ENCODE measurements at places on chromosomes 5 and 9.

- DNase-seq: peak; percentile 20
- H3K27me3 ChIP-seq: no peaks in the 10 kb centered on the region
- peaks cover 9% of the 10 kb centered on the region for H3K36me3 ChIP-seq
- H3K4me1 ChIP-seq: no peaks in the 10 kb centered on the region
Observed at GRCh38 chr9:114282104-114282485, 40.8 kb upstream of the ORM1 start.

DNA sequence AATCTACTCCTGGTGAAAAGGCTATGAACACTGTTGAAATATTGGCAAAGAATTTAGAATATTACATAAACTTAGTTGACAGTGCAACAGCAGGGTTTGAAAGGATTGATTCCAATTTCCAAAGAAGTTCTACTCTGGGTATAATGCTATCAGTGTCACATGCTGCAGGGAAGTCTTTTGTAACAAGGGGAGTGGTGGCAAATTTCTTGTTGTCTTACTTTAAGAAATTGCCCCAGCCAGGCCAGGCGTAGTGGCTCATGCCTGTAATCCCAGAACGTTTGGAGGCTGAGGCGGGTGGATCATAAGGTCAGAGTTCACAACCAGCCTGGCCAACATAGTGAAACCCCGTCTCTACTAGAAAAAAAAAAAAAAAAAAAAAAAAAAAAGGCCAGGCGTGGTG is 86.3 kb upstream of the OTULINL start:
- no peak for DNase-seq
- H3K27ac ChIP-seq: no peak overlapping the region
- H3K4me1 ChIP-seq: no peaks in the 10 kb centered on the region
- peaks cover 61% of the 10 kb centered on the region for H3K36me3 ChIP-seq
- H3K4me3 ChIP-seq: no peak overlapping the region

- H3K27ac ChIP-seq: no peak overlapping the region
- H3K36me3 ChIP-seq: no peaks in the 10 kb centered on the region
- H3K4me1 ChIP-seq: peaks cover 4% of the 10 kb centered on the region
- H3K4me3 ChIP-seq: no peak overlapping the region
- DNase-seq: no peak
- no peaks in the 10 kb centered on the region for H3K27me3 ChIP-seq
Observed at GRCh38 chr9:131873891-131874440, 134.1 kb upstream of the RAPGEF1 start.

DNA sequence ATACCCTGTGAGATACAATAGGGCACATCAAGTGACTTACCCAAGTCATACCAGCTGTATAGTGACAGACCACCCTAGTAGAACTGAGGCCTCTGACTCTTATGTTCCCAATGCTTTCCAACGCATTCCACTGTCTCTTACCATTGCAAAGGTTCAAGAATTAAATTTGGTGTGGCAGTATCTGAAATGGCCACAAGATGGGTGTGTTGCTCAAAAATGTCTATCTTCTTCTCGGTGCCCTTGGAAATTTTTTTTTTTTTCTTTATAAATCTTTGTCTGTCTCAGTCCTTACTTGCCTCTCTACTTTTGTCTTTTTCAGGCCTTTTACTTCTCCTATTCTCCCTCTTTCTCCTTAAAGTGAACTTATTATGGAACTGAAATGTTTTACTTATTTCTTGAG is 48.4 kb downstream of the GPR21 start:
- H3K27me3 ChIP-seq: no peaks in the 10 kb centered on the region
- H3K36me3 ChIP-seq: peaks cover 70% of the 10 kb centered on the region
- H3K4me1 ChIP-seq: peaks cover 5% of the 10 kb centered on the region
- no peak overlapping the region for H3K27ac ChIP-seq
- no peak for DNase-seq

DNA sequence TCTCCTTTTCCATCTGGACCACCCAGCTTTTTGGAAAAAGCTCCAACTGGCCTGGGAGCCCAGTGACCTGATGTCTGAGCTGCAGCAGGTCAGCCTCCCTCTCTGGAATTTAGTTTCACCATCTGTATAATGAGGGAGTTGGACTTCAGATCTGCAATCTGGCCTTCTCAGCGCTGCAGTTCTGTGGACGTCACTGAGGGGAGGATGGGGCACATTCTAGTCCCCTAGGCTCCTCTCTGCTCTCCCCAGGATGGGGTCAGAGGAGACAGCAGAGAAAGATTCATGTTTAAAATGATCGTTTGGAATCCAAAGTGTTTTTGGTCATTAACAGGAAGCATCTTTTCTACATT is 10.2 kb downstream of the OR13J1 start:
- H3K4me3 ChIP-seq: no peak overlapping the region
- no peaks in the 10 kb centered on the region for H3K27me3 ChIP-seq
- DNase-seq: no peak

DNA sequence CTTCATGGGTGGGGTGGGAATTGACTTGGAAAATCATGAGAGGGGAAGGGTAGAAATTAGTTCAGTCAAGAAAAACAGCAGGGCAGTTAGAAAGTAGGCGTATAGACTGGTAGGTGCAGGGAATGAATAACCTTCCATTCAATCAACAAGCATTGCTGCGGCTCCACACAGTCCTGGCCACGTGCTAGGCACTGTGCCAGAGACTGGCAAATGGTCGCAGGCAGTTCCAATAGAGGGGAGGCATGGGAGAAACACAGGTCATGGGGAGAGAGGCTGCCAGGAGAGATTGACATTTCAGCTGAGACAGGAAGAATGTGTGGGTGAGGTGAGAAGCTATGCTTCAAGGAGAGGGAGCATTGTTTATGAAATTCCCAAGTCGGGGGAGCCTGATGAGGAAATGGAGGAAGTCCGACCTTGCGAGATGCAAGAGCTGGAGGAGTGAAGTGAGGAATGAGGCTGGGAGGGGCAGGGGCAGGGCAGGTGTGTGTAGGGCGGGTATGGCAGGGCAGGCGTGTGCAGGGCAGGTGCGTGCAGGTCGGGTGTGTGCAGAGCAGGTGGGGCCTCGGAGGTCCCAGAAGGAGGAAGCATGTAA is 54.4 kb upstream of the PPARGC1B start:
- no peaks in the 10 kb centered on the region for H3K27me3 ChIP-seq
- no peak overlapping the region for H3K4me3 ChIP-seq
- H3K27ac ChIP-seq: no peak overlapping the region
- H3K4me1 ChIP-seq: no peaks in the 10 kb centered on the region
- H3K36me3 ChIP-seq: no peaks in the 10 kb centered on the region

DNA sequence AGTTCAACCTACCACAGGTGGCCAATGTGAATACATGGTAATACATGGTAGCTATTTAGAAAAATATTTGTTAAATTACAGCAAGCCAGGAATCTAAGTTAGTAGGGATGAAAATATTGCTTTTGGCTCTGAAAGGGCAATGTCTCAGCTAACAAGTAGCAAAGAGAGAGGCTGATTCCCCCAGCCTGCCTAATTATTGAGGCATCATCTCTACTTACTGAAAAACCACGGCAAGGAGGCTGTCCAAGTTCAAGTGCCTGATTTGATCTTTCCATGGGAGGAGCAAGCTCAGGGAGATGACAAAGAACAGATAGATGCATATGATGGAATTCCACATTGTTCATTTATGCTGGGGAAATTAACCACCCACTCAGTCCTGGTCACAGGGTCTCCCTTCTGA is 28.7 kb upstream of the UBTD2 start:
- H3K27ac ChIP-seq: no peak overlapping the region
- H3K4me3 ChIP-seq: no peak overlapping the region
- no peaks in the 10 kb centered on the region for H3K27me3 ChIP-seq
- H3K4me1 ChIP-seq: no peaks in the 10 kb centered on the region
- no peak for DNase-seq
- no peaks in the 10 kb centered on the region for H3K36me3 ChIP-seq

DNA sequence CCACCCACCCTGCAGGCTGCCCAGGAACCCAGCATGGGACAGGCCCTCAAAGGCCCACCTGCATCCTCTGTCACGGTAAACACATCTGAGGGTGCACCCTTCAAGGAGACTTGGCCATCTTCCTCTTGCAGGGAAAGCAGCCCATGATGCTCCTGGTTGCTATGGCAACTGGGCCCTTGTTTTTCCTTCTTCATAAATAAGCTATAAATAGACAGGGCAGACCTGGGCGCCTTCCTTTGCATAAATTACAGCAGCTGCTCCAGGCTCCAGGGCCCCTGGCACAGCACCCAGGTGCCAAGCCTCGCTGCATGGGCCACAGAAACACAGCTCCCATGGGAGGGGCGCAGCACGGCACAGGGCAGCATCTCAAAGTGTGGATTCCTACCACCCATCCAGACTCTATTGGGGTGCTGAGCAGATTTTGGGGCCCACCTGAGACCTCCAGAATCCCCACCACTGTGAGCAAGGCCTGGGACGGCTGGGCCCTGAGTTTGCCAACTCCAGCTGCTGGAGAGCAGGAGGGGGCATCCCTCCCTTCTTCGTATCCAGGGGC is 5.8 kb upstream of the PSMB7 start:
- no peaks in the 10 kb centered on the region for H3K27me3 ChIP-seq
- H3K27ac ChIP-seq: no peak overlapping the region
- no peaks in the 10 kb centered on the region for H3K4me1 ChIP-seq
- DNase-seq: no peak

DNA sequence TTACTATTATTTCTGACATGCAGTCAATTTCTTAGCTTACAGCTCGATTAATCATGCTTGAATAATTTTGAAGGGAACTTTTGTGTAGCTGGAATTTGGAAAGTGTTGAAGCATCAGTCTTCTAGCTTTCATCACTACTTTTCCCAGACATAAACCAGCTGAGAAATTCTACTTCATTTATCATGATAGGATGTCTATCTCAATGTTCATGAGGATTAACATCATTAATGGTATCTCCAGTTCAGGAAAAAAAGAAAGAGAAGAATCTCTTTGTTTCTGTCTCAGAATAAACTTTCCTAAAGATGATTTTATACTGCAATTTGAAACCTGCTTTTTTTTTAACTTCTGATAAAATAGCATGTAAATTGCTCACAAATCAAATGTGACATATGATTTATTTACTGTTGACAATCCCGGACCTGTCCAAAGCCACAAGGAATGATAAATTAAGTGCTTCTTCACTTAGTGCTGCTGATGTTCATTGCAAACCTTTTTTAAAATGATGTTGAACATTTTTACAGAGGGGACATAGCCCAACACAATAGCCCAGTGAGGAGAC is 412.1 kb upstream of the CLINT1 start:
- DNase-seq: no peak
- H3K4me1 ChIP-seq: peaks cover 3% of the 10 kb centered on the region
- H3K36me3 ChIP-seq: no peaks in the 10 kb centered on the region
- no peak overlapping the region for H3K4me3 ChIP-seq
- H3K27ac ChIP-seq: no peak overlapping the region

DNA sequence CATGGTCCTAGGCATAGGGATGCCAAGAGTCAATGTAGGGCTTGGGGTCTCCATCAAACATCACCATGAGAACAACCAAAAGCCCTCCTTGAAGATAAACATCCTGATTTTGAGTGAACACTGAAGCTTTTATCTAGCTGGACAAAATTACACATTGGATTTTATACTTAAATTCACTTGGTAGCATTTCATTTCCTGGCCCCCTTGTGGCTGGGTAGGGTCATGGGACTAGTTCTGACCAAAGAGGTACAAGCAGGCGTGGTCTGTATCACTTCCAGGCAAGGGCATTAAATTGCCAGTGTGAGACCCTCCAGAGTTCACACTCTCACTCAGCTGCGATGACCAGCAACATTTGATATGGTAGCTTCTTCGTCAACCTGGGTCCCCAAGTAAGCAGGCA is 320.3 kb downstream of the ACTL7B start:
- peak; percentile 38 for DNase-seq
- H3K36me3 ChIP-seq: no peaks in the 10 kb centered on the region
- no peaks in the 10 kb centered on the region for H3K4me1 ChIP-seq
- H3K27ac ChIP-seq: no peak overlapping the region

DNA sequence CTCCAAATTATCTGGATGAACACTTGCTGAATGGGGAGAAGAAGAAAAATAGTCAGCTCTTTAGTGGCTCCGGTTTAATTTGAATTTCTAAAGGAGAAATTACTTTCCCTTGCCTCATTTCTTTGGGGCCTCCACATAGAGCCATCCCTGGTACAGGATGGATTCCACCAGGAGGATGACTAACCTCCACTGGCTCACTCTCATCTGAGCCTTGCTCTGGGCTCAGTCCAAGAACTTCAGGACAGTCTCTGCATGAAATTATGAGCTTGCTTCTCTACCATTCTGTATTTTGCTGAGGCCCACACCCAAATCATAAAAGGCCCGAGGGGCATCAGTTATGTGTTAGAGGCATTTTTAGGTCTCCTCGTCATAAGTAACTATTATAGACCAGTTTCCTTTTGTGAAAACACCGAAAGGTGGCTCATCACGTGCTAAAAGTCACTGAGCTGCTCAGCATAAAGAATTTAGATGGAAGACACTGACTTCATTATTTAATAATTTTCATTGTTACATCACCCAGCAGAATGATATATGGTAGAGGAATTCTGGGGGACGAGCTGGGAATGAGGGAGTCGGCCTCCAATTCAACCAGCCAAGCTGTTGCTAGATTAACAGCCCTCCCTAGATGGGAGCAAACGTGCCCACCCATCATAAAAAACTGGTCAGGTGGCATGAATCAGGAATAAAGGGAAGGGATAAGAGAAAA is 222.1 kb downstream of the TARS1 start:
- no peak for DNase-seq
- no peaks in the 10 kb centered on the region for H3K27me3 ChIP-seq
- H3K4me3 ChIP-seq: no peak overlapping the region
- no peak overlapping the region for H3K27ac ChIP-seq
- H3K36me3 ChIP-seq: peaks cover 1% of the 10 kb centered on the region
- H3K4me1 ChIP-seq: no peaks in the 10 kb centered on the region

GRCh38 chr5:139188558-139189270 is 9.5 kb downstream of the SIL1 start:
- no peaks in the 10 kb centered on the region for H3K36me3 ChIP-seq
- no peak overlapping the region for H3K4me3 ChIP-seq
- no peaks in the 10 kb centered on the region for H3K4me1 ChIP-seq
- no peak overlapping the region for H3K27ac ChIP-seq

- no peaks in the 10 kb centered on the region for H3K4me1 ChIP-seq
- no peaks in the 10 kb centered on the region for H3K27me3 ChIP-seq
- DNase-seq: no peak
- H3K4me3 ChIP-seq: no peak overlapping the region
- no peak overlapping the region for H3K27ac ChIP-seq
Observed at GRCh38 chr9:134770972-134771971, 109.3 kb upstream of the FCN2 start.

- H3K36me3 ChIP-seq: no peaks in the 10 kb centered on the region
- peak; percentile 26 for DNase-seq
- H3K4me3 ChIP-seq: no peak overlapping the region
Observed at GRCh38 chr5:61229416-61229815, 67.1 kb upstream of the SMIM15 start.

- DNase-seq: no peak
- H3K4me1 ChIP-seq: no peaks in the 10 kb centered on the region
- H3K4me3 ChIP-seq: no peak overlapping the region
- no peak overlapping the region for H3K27ac ChIP-seq
Observed at GRCh38 chr9:130101915-130102314, 48.2 kb downstream of the GPR107 start.

GRCh38 chr5:132396589-132397031 is 27.1 kb downstream of the SLC22A5 start:
- H3K36me3 ChIP-seq: peaks cover 2% of the 10 kb centered on the region
- no peak for DNase-seq
- H3K4me3 ChIP-seq: no peak overlapping the region
- H3K27ac ChIP-seq: no peak overlapping the region
- H3K4me1 ChIP-seq: no peaks in the 10 kb centered on the region

All from H9 (cell line).